ENCODE measurements at places on chromosomes 1 and 21. TPM values are rescaled to one million over a fixed set of nuclear protein-coding genes. Genes with fewer than 3 reads are reported as not detected.

DNA sequence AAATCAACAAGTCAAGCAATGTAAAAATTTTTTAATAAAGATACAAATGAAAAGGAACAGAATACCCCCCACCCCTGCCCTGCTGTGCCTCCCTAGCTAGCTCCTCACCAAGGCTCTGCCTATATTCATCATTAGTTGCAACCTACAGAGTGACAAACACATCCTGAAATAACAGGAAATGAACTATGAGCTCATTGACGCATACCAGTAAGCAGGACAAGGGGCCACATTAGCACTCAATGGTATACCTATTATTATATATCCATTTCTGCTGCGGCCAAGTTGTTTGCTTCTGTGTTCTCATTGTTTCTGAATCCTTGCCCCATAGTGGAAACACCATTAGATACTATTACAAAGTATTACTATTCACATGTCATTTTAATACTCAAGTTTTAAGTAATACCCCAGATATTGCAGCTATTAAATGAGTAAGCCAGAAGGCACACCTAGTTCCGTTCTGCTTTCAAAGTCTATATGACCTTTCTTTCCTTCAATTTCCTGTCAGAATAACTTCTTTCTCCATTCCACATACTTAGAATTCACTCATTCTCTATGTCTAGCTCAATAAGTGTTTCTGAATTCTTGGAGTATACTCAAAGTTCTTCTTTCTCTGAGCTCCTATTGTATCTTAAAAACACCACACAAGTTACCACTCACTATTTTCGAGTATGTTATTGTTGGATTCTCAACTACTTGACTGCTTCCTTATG is 1214.9 kb downstream of the PLA2G4A start:
- no peak for DNase-seq

The ADCY10 gene
- polyA plus RNA-seq = 0.18 TPM

- no peak for DNase-seq
Measured at GRCh38 chr1:22819361-22819760, 108.7 kb downstream of the EPHB2 start.

The OR14K1 gene
- not detected for polyA plus RNA-seq

GRCh38 chr1:151944857-151945575 is 35.7 kb upstream of the THEM4 start:
- DNase-seq = no peak

DNA sequence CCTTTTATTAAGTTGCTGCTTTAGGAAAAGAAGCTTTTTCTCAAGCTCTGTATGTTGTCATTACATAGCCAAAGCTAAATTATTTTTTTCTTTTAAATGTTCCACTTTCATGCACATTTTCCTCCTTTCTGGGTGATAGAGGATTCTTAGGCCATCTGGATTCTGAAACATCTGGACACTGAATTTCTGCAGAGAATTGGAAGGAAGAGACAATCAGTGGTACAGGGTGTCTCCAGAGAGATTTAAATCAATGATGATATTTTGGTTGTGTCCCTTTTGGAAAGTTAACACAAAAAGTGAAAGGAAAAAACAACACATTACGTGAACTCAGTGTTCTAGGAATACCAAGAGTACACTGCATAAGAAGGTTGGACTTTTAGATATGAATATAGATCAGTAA is 211.4 kb upstream of the PKN2 start:
- DNase-seq = no peak

- no peak for DNase-seq
Measured at GRCh38 chr21:42043961-42044360, 27.2 kb upstream of the UMODL1 start.

The E2F2 gene
- polyA plus RNA-seq = 3.4 TPM

DNA sequence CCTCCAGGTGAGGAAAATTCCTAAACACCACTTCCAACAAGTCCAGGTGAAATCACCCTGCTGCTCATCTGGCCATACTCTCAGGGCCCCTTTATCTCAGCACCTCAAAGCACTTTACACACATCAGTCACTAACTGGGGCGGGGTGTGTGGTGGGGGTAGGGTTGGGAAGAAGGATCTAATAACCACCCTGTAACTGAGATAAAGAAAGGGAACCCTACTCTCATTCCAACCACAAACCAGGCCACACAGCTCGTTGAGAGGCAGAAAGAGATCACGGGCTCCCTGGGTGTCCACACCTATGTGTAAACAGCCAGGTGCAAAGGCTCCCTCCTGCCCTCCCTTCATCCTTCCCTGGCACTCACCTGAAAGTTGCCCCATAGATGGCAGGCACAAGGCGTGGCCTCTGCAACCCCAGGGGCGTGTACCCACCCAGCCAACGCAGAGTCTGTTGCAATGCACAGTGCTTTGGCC is 20.4 kb downstream of the GPR161 start:
- DNase-seq = no peak

DNA sequence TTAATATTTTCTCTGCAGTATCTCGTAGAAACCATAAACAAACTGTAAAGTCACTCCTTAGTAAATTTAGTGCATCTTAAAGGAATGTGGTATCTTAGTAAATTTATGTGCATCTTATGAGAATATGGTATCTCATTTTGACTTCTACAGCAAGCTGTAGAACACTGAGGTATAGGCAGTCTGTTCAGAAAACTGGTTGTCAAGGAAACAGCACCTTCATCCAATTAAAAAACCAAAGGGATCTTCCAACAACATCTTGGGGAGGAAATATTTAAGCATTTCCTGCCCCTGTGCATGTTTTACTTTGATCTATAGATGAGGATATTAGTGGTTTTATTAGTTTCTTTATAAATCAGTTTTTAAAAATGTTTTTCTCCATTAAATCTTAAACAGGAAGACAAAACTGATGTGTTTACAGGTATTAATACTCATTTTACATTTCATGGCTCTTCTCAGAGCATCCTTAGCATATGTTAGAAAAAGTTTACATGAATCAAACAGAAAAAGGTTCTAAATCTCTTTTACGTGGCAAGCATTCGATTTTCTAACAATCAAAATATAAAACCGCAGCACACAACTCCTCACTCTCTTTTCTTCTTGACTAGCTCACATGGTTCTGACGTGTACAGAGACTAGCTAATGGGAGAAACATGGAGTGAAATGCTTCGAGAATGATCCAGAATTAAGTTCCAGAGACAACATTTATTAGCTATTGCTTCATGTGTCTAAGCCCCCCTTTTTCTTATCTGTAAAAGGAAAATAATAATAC is 668.8 kb downstream of the PTPRC start:
- no peak for DNase-seq

- no peak for DNase-seq
Measured at GRCh38 chr1:15222653-15223303, 24.2 kb upstream of the FHAD1 start.

- DNase-seq = no peak
Measured at GRCh38 chr1:247408100-247408499, 7.9 kb upstream of the NLRP3 start.

The AMY2A gene
- not detected for polyA plus RNA-seq

GRCh38 chr1:54697896-54698295 is 17.8 kb upstream of the TTC4 start:
- DNase-seq = no peak

The BTBD8 gene
- polyA plus RNA-seq = 2.5 TPM

DNA sequence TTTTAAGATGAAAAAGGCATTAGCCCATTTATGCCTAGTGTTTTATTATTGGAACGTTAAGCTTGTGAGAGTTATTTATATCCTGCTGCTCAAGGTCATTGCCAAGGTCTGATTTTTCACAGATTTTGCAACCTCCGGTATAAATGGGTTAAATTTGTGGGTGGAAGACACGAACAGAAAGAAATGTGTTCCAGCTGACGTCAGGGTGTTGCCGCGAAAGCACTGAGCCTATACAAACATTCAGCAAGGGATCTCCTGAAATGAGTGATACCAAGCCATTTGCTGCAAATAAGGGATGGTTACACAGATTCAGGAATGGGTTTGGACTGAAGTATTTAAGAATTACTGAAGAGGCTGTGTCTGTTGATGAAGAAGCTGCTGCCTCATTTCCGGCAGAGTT is 32.2 kb downstream of the TMED5 start:
- DNase-seq = no peak

The GPR37L1 gene
- 0.08 TPM for polyA plus RNA-seq

DNA sequence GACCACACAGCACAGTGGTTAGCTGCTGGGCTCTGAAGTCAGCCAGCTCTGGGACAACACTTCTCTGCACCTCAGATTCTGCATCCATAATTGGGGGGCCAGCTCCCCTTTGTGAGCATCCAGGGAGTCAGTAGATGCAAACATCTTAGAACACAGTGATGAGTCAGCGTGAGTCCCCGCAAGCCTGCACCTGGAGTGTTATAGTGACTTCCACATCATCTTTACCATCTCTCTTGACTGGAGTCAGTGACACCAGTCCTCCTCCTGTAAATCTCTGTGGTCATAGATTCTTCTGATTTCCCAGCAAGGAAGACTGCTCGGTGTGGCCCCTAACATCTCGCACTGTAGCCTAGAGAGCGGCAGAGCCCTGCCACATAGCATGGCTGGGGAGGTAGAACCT is 13.9 kb upstream of the EDN2 start:
- DNase-seq = no peak

- DNase-seq = no peak
Measured at GRCh38 chr21:42618707-42619102, 34.7 kb upstream of the PDE9A start.

DNA sequence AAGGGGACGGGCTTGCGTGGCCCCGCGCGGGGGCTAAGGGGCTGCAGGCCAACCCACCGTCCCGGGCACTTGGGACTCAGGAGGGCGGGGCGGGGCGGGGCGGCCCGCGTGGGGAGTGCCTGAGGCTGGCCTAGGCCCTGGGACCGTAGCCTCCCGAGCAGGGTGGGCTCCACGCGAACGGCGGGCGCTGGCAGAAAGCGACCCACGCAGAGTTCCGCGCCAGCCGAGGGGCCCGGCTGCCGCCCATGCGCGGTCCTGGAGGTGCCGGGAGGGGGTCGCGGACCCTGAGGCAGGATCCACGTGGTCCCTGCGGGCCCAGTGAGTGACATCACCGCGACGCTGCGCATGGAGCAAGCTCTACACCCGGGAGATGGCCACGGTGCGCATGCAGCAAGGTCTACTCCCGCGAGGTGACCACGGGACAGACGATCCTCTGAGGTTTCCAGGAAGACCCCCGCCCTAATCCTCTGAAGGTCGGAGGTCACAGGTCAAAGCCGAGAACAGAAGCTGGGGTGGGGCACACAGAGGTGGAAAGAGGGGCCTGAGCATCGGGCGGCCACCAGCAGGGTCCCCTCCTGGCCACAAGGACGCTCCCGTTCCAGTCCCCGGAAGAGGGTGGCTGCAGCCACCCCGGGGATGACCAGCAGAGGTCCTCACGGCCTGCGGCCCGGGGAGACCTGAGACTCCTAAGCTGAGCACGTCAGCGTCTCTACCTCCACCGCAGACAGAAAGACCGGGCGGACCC is 13.5 kb upstream of the SLC19A1 start:
- DNase-seq = peak; percentile 53

DNA sequence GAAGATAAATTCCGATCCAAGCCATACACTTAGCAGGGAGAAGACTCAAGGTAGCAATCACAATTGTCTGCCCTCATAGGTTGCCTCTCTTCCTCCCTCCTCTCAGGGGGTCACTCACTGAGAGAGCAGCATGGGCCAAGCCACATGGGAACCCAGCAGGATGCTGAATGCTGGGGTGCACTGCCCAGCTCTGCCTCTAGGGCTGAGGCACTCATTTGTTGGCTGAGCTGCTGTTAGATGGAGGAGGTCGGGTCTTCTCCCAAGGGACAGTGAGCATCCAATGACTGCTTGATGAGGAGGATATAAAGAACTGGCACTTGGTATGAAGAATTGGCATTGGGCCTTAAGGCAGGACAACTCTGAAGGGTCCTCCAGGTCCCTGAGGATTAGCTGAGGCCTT is 418.8 kb downstream of the SIPA1L2 start:
- DNase-seq = no peak

- DNase-seq = no peak
Measured at GRCh38 chr1:11502516-11502915, 23.6 kb downstream of the DISP3 start.

The RAB29 gene
- polyA plus RNA-seq = 3.7 TPM

The PGLYRP3 gene
- polyA plus RNA-seq = not detected

The LRRC39 gene
- 227 TPM for polyA plus RNA-seq

- no peak for DNase-seq
Measured at GRCh38 chr1:92136341-92136740, 56.2 kb downstream of the BTBD8 start.

GRCh38 chr1:111463029-111463683 is 10.6 kb upstream of the C1orf162 start:
- no peak for DNase-seq

The CACHD1 gene
- polyA plus RNA-seq = 10.6 TPM

The TEDDM1 gene
- polyA plus RNA-seq = 0.11 TPM

All from forelimb muscle (tissue), 1 donor.